ENCODE measurements at places on chromosomes 13 and 19.

GRCh38 chr13:82501834-82502233 lies 1380.4 kb downstream of the SLITRK1 start:
- no peak for DNase-seq

GRCh38 chr13:22372261-22372660 lies 701.4 kb downstream of the FGF9 start:
- no peak for DNase-seq

- no peak for DNase-seq
These were observed 8.7 kb downstream of the HOMER3 start for GRCh38 chr19:18932216-18932841.

DNA sequence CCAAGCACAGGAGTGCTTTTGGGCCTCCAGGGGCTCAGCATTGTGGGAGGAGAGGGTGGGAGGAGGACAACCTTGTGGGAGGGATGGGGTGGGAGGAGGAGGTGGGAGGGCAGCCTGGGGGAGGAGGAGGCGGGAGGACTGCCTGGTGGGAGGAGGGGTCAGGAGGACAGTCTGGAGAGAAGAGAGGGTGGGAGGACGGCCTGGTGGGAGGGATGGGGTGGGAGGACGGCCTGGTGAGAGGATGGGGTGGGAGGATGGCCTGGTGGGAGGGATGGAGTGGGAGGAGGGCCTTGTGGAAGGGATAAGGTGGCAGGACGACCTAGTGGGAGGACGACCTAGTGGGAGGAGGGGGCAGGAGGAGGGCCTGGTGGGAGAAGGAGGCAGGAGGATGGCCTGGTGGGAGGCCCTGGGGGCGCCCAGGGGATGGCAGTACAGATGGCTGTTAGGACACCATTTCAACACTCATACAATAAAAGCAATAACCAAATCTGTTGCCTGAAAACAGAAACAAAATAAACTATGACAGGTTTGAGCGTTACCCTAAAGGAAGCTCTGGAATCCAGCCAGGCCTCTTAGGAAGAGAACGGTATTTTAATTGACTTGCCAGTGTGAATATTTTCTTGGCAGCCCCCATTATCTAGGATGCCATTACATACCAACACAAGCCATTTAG lies 63.7 kb downstream of the CRYL1 start:
- no peak for DNase-seq

DNA sequence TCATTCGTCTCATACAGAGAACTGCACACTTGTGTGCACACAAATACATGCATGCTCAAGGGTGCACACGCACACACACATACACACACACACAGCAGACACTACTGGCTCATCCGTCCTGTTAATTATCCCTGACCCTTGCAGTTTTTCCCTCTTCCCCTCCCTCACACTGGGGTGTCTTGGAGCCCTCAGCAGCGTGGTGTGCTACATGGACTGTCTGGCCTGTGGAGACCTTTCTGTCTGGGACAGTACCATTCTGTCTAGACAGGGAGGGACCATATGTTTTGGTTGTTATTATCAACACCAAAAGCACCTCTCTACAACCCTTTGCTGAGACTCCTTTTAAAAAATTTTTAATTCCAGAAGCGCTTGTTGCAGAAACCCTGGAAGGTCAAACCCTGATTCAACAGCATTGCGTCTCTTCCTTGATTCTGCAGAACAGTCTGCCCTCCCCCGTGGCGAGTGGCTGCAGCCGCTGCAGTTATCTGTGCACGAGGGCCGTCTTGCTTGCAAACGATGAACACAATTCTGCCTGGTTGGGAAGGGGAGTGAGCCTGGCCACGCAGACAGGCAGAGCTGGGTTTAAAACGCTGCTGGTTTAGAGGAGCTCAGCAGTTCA lies 374.0 kb downstream of the IRS2 start:
- DNase-seq: peak; percentile 77

DNA sequence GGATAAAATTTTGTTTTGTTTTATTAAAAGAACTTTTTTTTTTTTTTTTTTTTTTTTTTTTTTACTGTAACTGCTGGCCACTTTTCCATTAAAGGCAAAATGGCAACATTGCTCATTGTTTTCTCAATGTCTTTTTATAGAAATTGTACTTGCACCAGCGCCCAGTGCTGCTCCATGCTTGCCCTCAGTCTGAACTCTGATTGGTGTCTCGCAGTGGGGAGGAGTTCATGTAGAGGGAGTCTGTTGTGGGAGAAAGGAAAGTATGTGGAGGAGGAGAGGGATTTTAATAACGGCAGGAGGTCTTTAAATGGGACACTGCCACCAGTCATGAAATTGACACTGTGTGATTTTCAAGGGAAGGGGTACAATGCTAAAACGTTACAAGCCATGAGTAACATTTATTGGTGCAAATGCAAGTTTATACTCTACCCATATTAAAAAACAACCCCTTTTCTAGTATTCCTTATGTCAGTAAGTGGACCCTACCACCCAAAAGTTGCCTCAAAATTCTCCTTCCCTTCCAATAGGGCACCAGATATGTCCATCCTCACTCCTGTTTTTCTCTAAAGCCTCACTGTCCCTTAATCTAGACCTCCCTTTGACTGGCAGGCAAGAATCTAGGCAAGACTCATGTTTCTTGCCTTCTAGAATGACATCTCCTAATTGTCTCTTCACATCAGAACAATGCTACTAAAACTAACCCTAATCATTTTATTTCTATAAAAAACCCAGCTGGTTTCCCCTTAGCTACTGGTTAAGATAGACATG lies 3.2 kb downstream of the RASL11A start:
- no peak for DNase-seq

DNA sequence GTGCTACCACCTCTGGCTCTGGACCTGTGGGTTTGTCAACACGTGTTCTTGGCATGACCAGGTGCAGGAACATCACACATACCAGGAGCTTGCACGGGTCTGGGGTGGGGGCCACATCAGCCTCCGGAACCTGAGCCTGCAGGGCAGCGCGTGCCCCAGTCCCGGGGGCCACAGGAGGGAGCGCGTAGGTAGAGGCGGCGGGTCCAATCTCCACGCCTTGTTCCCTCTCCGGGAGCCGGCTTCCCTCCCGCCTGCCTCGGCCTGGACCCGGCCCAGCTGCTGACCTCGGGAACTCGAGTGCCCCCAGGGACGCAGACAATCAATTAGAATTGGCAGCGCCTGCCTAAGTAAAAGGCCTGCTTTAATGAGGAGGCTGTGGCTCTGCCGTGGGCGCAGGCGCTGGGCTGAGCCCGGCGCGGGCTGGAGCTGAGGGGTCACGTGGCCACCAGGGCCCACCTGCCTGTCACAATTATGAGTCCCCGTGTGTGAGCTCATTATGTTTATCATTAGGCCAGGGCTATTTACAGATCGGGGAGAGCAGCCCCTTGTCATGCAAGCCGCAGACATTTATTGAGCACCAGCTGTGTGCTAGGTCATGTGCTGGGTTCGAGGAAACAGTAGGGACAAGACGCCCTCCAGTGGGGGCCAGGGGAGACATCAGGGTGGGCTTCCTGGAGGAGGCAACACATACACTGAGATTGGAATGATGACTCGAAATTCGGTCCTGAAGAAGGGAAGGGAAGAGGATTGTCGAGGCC lies 32.2 kb upstream of the TNFAIP8L1 start:
- peak; percentile 95 for DNase-seq

DNA sequence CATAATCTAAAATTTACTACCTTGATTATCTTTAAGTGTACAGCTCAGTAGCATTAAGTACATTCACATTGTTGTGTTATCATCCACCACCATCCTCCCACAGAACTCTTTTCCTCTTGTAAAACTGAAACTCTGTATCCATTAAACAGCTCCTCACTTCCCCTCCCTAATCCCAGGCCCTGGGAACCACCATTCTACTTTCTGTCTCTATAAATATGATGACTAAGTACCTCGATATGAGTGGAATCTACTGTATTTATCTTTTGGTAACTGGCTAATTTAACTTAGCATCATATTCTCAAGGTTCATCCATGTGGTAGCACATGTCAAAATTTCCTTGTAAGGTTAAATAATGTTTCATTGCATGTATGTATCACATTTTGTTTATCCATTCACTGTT lies 49.0 kb upstream of the POMP start:
- DNase-seq: no peak

GRCh38 chr13:97344265-97345175 lies 89.4 kb upstream of the RAP2A start:
- DNase-seq: peak; percentile 21

DNA sequence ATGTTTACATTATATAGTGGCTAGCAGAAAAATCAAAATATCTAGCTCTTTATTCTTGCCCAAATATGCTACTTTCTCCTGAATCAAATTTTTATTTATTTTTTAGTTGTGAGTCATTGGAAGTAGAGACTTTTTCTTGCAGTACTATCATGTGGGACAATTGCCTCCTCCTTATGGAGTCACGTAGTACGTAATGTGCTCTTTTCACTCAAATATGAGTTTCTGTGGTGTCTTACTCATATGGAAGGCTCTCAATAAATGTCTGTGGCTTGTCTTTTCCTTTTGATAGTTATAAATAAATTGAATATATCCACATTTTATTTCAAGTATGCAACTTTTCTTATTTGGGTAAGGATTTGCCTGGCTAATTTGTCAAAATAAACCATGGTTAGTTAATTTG lies 1411.0 kb upstream of the SLC10A2 start:
- DNase-seq: no peak

DNA sequence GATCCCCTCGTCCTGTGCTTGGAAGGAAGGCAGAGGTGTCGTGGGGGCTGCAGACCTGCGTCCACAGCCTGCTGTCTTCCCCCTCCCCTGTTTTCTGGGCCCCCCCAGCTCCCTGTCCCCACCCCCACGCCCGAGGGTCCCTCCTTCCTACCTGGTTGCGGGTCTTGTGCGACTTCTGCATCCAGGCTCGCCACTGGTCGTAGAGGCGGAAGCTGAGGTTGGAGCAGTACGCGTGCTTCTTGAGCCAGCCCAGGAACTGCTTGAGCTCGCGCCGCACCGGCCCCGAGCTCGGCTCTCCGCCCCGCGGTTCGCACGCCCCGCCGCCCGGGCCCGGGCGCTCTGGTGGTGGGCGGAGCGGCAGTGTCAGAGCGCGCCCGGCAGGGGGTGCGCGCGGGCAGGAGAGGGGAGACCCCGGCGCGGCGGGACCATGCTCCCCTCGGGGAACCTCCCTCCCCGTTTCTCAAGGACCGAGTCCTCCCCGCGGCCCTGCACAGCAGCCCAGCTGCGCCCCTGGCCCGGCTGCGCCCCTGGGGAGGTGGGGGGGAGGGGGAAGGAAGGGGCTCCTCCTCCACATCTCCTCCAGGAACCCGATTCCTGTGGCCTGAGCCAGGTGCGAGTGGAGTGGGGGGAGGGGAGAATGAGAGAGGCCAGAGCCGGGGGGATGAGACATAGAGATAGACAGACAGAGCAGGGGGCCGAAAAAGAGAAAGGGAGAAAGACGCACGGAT lies 5.7 kb downstream of the REX1BD start:
- peak; percentile 54 for DNase-seq

DNA sequence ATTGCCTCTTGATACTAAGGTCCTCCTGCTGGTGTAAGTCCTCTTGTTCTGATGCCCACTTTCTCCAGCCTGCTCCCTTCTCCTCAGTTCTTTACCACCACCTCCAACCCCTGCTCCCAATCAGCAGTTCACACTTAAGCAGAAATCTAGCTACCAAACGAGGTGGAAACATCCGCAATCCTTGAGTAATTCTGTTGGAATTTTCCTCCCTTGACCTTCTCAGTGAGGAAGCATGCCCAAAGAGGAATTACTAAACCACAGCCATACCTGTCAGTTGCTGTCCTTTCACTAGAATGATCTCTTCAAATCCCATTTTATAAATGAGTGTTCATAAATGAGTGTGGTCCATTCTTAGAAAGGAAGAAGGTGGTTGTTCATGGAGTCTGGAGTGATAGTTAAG lies 289.9 kb downstream of the DACH1 start:
- DNase-seq: no peak

- no peak for DNase-seq
These were observed 606.7 kb upstream of the KLHL1 start for GRCh38 chr13:70714993-70715392.

DNA sequence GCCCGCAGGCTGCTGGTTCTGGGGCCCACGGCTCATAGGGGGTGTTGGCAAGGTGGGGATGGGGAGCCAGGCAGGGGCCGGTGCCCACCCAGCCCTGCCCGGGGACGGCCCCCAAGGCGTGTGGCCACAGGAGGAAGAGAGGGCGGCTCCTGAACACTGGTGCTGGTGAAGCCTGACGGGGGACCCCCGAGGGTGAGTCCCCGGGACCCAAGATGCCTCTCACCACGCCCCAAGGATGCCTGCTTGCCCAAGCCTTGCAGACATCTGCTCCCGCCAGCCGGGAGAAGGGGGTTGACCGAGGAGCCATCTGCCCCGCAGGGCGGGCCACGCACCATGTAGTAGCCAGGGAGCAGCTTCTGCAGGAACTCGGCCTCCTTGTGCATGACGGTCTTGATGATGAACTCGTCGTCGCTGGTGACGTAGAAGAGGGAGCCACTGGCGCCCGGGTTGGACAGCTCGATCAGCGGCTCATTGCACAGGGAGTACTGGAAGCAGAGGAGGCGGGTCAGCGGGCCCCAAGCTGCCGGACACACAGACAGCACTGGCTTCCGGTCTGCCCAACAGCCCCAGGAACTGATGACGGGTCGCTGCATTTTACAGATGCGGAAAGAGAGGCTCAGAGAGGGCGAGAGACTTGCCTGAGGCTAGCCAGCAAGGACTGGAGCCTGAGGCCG lies 29.6 kb upstream of the CACTIN start:
- no peak for DNase-seq

DNA sequence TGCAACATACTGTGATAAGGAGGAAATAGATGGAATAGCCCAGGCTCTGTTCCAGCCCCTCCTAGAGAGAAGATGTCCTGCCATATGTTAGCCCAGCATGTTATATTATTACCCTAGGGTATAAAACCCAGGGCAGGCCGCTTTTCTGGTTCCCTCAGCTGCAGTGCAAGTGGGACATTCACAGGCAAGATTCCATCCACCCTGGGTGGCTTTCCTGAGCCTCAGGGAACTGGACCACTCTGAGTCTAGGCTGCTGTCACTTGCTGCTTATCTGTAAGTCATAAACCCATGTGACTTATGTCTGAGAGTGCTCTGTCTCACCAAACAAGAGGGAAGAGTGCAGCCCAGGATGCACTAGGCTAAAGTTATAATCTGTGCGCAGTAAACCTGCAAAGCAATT lies 413.2 kb downstream of the MZT1 start:
- DNase-seq: no peak

DNA sequence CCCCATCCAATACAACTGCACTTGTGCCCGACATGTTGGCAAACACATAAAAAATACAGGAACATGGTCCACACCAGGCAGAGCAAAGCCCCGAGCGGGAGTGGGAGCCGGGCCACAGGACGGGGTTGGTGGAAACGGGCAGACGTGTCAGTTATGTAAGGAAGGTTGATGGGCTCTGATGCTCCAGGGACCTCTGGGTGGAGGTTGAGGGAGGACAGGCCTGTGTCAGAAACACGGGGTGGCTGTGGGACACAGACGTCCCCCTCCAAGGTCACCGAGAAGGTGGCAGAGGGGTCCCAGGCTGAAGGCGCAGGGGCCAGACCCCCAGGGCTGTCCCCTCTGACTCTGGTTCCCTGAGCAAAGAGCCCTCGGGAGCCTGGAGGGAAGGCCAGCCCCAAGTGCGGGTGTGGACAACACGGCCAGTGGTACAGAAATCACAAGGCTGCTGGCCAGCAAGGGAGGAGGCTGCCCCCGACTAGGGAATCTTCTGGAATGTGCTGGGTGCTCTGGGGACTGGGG lies 31.4 kb upstream of the C13orf46 start:
- no peak for DNase-seq

All from NCI-H1105 (cell line).